ENCODE measurements at places on chromosomes 5 and 9. TPM values are rescaled to one million over a fixed set of nuclear protein-coding genes. Genes with fewer than 3 reads are reported as not detected.
A peak's percentile ranks its signal among the peaks of the same experiment; 100 is the strongest.

GRCh38 chr5:135623186-135623715, 44.5 kb upstream of the CXCL14 start:
- H3K36me3 ChIP-seq = no peaks in the 10 kb centered on the region
- no peak for DNase-seq
- H3K27ac ChIP-seq = no peak overlapping the region
- no peaks in the 10 kb centered on the region for H3K4me1 ChIP-seq

Gene NTNG2
- total RNA-seq = 3.5 TPM

DNA sequence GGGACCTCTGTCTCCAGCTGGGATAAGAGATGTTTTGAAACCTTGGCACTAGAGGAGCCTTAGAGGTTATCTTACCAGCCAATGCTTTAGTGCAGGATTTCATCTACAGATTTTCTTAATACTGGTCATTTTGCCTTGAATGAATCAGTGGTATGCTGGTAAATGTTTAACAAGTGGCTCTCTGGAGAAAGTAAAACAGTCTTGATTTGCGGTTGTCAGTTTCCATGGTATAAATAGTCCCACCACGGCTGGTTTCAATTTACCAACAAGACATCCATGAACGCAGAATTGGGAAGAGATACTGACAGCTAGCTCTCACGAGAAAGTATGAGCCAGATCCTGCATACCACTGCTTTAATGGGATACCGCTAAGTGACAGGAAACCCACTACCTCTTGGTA, 56.7 kb upstream of the CXCL14 start:
- H3K4me1 ChIP-seq = no peaks in the 10 kb centered on the region
- no peak overlapping the region for H3K4me3 ChIP-seq
- no peak for DNase-seq
- no peaks in the 10 kb centered on the region for H3K27me3 ChIP-seq
- H3K36me3 ChIP-seq = no peaks in the 10 kb centered on the region

DNA sequence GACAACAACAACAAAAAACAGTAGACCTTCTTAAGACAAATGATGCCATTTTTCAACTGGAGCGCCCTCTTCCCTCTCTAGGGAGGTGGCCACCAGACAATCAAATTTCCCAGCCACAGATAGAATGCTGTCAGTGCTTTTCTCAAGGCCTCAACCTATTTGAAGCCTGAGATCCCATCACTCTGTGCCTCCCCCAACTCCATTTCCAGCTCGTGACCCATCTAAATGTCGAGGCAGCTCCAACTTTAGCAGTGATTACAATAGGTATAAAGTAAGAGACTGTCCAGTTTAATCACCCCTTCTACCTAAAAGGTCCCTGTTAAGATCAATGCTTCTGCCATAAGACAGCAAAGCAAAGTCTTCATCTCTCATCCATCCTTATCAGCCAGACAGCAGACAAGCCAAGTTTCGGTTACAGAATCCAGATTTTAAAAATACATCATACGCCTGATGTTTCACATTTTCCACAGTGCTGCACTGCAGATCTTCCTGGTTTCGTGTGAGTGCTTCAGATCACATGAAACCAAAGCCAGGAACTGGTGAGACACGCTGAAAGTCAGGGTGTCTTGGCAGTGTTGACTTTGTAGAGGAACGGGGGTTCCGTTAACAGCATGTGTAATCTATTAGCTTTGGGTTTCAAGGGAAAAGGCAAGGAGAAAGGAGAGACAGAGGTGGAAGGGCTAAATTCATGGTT, 447.8 kb downstream of the ENC1 start:
- DNase-seq = no peak
- H3K27me3 ChIP-seq = no peaks in the 10 kb centered on the region
- no peak overlapping the region for H3K27ac ChIP-seq
- H3K36me3 ChIP-seq = no peaks in the 10 kb centered on the region
- H3K4me3 ChIP-seq = no peak overlapping the region

- no peak overlapping the region for H3K27ac ChIP-seq
- no peak for DNase-seq
- no peaks in the 10 kb centered on the region for H3K4me1 ChIP-seq
- no peaks in the 10 kb centered on the region for H3K27me3 ChIP-seq
- H3K36me3 ChIP-seq = no peaks in the 10 kb centered on the region
- no peak overlapping the region for H3K4me3 ChIP-seq
These were observed 417.7 kb upstream of the KLF4 start for GRCh38 chr9:107907255-107907654.

- DNase-seq = no peak
- H3K36me3 ChIP-seq = no peaks in the 10 kb centered on the region
- no peak overlapping the region for H3K27ac ChIP-seq
- no peaks in the 10 kb centered on the region for H3K4me1 ChIP-seq
- no peaks in the 10 kb centered on the region for H3K27me3 ChIP-seq
- H3K4me3 ChIP-seq = no peak overlapping the region
These were observed 28.3 kb upstream of the UHRF2 start for GRCh38 chr9:6384732-6385131.

Gene GALNT12
- total RNA-seq = 19.7 TPM

Gene TAF11L10
- total RNA-seq = not detected

DNA sequence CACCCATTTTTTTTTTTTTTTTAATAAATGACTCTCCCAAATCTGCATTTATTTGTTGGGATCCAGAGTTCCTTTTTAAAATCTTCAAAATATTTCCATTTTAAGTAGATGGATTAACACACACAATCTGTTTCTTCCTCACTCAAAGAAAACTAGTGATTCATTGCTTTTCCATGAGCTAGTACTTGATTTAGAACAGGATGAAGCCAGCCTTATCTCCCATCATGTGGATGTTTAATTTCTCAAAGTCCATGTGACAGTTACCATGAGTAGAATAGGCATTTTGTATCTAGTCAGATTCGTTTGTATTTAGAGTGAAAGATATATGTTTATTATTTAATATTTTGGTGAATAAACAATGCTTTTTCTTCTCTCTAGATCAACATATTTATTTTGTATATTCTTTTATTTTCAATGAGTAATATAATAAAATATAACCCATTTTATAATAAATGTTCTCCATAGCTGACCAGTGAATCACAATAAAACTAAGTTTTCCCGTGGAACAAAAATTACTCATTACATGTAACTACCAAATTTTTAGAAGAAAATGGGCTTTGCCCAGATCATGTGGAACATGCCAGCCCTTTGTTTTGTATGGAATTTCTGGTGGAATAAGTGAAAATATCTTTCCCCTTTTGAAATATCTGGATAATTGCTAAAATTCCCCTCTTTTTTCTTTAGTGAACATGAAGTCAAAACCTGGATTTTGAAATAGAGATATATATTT, 54.9 kb upstream of the RPS23 start:
- peak overlapping the region; percentile 100 for H3K27ac ChIP-seq
- DNase-seq = no peak
- no peaks in the 10 kb centered on the region for H3K27me3 ChIP-seq

Gene ANXA2R
- total RNA-seq = 0.63 TPM

GRCh38 chr5:152933056-152933455, 528.0 kb upstream of the NMUR2 start:
- no peaks in the 10 kb centered on the region for H3K27me3 ChIP-seq
- DNase-seq = no peak
- H3K36me3 ChIP-seq = no peaks in the 10 kb centered on the region
- H3K4me3 ChIP-seq = no peak overlapping the region

- no peak for DNase-seq
- H3K4me1 ChIP-seq = no peaks in the 10 kb centered on the region
- no peak overlapping the region for H3K4me3 ChIP-seq
- H3K36me3 ChIP-seq = no peaks in the 10 kb centered on the region
- H3K27ac ChIP-seq = no peak overlapping the region
These were observed 72.5 kb downstream of the TRIM36 start for GRCh38 chr5:115097236-115097635.

DNA sequence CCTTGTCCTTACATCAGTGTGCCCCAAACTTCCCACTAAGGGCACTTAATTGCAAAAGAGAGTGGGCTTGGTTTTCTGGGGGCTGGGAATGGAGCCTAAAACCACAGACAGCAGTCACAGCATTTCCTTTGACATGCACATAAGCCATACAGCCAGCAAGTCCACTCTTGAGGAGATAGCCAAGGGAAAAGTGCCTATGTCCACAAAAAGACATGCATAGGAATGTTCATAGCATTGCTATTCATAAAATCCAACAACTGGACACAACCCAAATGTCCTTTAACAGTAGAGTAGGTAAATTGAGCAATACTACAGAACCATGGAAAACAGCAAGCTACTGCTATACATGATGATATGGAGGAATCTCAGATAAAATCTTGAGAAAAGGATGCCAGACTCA, 11.7 kb upstream of the FAT2 start:
- peak; percentile 54 for DNase-seq
- peaks cover 1% of the 10 kb centered on the region for H3K4me1 ChIP-seq
- H3K27me3 ChIP-seq = no peaks in the 10 kb centered on the region
- no peak overlapping the region for H3K27ac ChIP-seq
- H3K4me3 ChIP-seq = no peak overlapping the region

DNA sequence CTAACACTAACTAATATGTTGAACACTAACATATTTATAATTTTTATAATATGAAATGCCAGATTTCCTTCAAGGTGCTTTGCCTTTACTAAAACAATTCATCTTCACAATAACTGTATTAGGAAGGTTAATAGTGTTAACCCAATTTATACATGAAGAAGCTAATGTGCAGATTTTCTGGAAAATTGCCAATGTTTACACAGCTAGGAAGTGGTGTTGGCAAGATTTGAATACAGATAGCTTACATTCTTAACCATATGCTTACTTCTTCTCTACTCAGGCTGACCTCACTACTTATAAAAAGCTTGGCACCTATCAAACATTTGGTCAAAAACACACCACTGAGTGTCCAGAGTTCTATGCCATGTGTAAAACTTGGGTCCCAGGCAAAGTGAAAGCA, 445.4 kb upstream of the ITGA1 start:
- H3K36me3 ChIP-seq = no peaks in the 10 kb centered on the region
- no peaks in the 10 kb centered on the region for H3K4me1 ChIP-seq
- no peak overlapping the region for H3K27ac ChIP-seq
- DNase-seq = no peak

- no peaks in the 10 kb centered on the region for H3K36me3 ChIP-seq
- H3K27me3 ChIP-seq = no peaks in the 10 kb centered on the region
- no peak overlapping the region for H3K4me3 ChIP-seq
- no peak overlapping the region for H3K27ac ChIP-seq
These were observed 295.3 kb upstream of the TNC start for GRCh38 chr9:115413304-115413703.

- DNase-seq = no peak
- H3K4me3 ChIP-seq = no peak overlapping the region
- no peak overlapping the region for H3K27ac ChIP-seq
These were observed 367.3 kb upstream of the PAPPA start for GRCh38 chr9:115786321-115786720.

DNA sequence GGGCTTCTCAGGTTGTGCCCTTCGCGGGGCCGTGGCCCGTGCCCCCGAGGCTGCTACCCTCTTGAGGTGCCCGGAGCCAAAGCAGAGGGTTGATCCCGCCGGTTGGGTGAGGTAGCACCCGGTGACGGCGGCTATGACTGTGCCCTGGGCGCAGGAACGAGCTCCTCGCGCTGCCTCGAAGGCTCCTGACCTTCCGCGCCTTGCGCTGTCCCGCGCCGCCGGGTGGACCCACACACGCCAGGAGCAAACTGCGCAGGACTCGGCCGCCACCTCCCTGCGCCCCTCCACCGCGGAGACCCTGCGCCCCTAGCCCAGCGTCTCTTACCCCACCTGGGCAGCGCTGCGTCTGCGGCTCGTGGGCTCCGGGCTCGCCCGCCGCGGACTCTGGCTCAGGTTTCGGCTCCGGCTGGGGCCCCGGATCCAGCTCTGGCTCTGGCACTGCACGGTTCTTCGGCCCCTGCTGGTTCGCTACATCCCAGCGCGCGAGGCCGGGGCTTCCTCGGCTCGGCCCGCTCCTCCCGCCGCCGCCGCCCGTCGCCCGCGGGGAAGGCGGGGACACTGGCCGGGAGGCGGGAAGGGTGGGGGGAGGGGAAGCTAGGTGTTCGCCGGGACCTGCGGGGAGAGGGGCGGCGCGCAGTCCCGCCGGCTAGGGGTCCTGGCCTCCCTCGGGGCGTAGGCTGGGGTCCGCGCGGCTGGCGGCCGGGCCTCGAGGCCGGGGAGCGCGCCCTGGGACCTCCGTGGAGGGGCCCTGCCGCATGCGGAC, 5.4 kb upstream of the PITX1 start:
- no peak overlapping the region for H3K27ac ChIP-seq
- no peak overlapping the region for H3K4me3 ChIP-seq
- H3K36me3 ChIP-seq = no peaks in the 10 kb centered on the region
- peaks cover 100% of the 10 kb centered on the region for H3K27me3 ChIP-seq

Gene SYNPO
- total RNA-seq = 2.7 TPM

Gene CXXC5
- 122 TPM for total RNA-seq

DNA sequence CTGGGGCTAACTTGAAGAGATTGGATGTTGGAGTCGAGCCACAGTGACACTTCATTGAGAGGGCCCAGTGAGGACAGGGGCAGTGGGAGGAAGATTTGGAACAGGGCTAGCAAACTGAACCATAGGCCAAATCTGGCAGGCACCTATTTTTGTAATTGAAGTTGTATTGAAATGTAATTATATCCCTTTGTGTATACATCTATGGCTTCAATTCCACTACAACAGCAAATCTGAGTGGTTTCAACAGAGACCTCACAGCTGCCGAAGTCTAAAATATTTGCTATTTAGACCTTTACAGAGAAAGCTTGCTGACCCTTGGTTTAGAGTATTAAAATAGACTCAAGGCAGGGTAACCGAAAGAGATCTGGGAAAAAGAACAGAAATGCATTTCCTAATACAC, 4.7 kb upstream of the TNFSF8 start:
- no peaks in the 10 kb centered on the region for H3K4me1 ChIP-seq
- peaks cover 83% of the 10 kb centered on the region for H3K27me3 ChIP-seq
- H3K36me3 ChIP-seq = no peaks in the 10 kb centered on the region
- DNase-seq = no peak
- no peak overlapping the region for H3K4me3 ChIP-seq

Data from cardiac muscle cell (in vitro differentiated cells and primary cell).